Jurkat, Clone E6-1 (cell line): ENCODE measurements at places on chromosomes 13 and 19.

- no peak for DNase-seq
Measured at GRCh38 chr13:57825066-57825465, 193.5 kb downstream of the PCDH17 start.

DNA sequence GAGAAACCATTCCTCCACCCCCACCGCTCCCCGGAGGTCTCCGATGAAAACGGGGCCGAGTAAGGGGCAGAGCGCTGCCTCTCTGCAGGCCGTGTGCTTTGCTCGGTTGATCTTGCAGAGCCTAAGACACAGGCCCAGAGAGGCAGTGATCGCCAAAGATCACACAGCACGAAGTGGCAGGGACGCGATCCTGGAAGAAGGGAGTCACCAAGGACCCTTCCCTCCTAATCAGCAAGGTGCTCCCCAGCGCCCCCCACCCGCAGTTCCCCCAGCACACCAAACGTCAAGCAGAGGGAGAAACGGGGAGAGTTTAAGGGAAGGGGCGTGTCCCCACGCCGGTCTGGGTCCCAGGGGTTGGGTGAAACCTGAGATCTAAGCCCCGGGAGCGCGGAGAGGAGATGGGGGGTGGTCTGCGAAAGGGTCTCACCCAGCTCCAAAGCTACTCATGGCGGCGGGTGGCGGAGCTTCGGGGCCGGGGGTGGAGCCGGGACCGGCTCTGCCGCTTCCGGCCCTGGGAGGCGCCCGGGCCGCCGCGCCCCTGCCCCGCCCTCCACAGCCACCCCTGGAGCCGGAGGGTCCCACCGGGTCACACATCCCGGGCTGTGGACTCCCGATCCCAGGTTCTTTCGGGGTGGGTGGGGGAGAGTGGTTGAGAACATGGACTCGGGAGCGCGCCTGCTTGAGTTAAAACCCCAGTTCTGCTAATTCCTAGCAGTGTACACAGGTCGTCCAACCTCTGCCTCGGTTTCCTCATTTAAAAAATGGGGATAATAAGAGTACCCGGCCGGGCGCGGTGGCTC is at the start of gene EML2:
Gene EML2, minus strand, starts transcription at position 468 of the 800 bp plus-strand sequence. Its CDS starts 21 bp downstream, at position 447.
- DNase-seq, result no peak

GRCh38 chr19:19866611-19867248 is 1.0 kb downstream of the ZNF253 start:
- DNase-seq, result no peak

GRCh38 chr19:44701228-44701627 is 2.3 kb downstream of the CEACAM16 start:
- no peak for DNase-seq

DNA sequence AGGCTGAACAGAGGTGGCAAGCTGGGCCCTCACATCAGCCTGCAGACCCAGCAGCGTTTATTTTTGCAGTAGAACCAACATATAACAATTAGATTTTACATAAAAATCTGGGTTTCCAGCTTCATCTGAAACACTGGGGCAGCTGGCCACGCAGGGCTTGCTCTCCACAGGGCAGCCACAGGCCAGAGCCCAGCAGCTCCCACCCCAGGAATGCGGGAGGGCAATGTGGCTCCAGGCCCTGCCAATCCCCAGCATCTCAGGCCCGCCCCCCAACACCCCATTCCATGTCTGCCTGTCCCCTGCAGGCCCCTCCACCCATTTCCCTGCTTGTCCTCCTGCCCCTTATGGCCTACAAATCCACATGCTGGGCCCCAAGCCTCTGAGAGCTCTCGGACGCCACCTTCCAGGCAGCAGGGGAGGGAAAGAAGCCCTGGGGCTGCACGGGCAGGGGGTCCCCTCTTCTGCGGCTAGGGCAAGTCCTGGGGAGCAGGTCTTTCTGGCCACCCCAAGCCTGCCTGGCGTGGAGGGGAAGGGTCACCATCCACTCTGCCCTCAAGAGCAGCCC is 15.0 kb upstream of the VSTM2B start:
- no peak for DNase-seq

GRCh38 chr13:48626726-48627451 is 26.8 kb upstream of the CYSLTR2 start:
- no peak for DNase-seq
